Thoracic aorta (tissue), 2 donors: ENCODE measurements at places on chromosomes 4 and X.
A peak's percentile ranks its signal among the peaks of the same experiment; 100 is the strongest.

GRCh38 chr4:95728145-95728544, 111.7 kb upstream of the PDHA2 start:
- no peak for DNase-seq
- H3K27me3 ChIP-seq, result no peaks in the 10 kb centered on the region
- H3K4me3 ChIP-seq, result no peak overlapping the region
- H3K4me1 ChIP-seq, result no peaks in the 10 kb centered on the region

DNA sequence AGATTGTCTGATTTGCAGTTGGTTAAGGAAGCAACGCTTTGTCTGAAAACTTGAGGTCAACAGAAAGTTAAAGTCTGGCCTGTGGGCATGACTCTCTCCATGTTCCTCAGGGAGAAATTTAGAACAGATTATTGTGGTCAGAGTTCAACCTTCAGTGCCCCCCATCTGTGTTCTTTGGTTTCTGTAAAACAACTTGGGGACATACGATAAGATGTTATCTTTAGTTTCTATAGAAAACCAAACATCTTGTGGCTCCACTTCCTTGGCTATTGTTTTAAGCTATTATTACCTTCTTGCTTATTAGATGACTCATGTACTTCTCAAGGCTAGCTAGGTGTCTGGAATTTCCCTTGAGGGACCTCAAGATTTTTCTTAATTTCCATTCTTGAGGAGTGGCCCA, 507.7 kb downstream of the PDHA2 start:
- no peaks in the 10 kb centered on the region for H3K4me1 ChIP-seq
- H3K27me3 ChIP-seq, result no peaks in the 10 kb centered on the region
- H3K4me3 ChIP-seq, result no peak overlapping the region
- no peaks in the 10 kb centered on the region for H3K36me3 ChIP-seq

DNA sequence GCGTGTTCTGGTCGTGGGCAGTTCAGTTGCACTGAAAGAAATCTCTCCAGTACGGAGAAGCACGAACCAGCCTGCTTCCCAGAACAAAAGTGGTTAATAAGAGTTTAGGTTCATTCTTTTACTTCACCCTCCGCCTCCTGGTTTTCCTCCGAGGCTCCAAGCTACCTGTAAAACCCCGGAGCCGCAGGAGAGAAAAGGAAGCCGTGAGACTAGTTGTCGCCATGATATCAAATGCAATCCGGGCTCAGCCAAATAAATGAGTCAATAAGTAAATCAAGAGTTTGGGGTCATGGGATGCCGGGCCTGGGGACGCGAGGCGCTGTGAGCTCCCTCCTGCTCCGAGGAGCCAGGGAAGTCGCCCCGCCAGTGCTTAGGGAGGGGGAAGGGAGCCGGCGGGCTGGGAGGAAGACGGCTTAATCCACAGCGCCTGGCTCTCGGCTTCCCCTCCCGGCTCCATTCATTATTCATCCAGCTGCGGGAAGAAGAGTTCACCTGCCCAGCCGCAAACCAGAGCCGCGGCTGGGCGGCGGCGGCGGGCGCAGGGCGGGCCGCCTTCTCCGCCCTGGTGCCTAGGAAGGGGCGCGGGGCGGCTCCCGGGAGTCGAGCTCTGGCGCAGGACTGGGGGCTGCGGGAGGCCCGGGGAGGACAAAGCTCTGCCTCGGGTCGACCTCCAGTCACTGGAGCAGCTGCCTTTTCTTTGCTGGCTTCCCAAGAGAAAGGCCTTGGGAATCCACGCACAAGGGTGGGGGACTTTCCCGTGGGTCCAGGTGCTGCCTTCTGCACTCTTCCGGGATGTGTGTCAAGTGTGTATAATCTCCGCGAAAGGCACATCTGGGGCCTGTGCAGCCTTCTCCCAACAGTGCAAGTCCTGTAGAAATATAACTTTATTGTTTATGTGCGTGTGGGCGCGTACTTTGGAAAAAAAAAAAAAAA, 1.7 kb downstream of the FRAS1 start:
- peak overlapping the region; percentile 78 for H3K4me3 ChIP-seq
- no peaks in the 10 kb centered on the region for H3K36me3 ChIP-seq
- peak overlapping the region; percentile 25 for H3K27ac ChIP-seq
- peaks cover 12% of the 10 kb centered on the region for H3K4me1 ChIP-seq
- no peaks in the 10 kb centered on the region for H3K27me3 ChIP-seq

DNA sequence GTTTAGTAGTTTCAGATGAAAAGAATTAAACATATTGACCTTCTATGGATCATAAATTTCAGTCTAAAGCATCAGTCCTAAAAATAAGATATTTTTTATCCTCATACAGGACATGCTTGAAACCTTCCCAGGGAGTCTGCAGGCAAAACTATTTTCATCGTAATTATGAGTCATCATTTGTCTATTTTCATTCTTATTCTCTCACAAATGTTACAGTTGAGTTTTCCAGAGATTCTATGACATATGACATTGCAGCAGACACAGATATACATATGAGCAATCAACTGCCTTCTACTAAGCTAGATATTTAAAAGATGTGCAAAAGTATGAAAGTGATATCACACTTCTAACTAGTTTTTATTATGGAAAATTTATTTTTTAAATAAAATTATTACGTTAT, 398.0 kb downstream of the MAGEB5 start:
- no peaks in the 10 kb centered on the region for H3K4me1 ChIP-seq
- no peak for DNase-seq

DNA sequence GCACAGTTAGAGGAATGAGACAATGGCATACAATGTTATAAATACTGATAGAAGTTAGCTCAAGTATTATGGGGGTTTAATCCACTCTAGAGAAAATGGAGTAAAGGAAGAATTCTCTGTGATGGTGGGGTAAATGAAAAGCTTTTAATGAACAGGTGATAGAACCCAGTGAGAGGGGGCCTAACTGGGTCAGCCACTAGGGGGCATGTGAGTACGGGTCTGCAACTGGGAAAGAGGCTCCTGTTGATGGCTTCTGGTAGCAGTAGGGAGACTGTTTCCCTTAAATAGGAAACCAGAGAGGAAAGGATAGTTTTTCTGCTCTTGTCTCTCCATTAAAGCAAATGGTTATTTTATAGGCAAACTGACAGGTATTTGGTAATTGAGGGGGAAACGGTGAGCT, 132.8 kb upstream of the GPR101 start:
- H3K27ac ChIP-seq, result no peak overlapping the region
- H3K36me3 ChIP-seq, result no peaks in the 10 kb centered on the region
- no peak overlapping the region for H3K4me3 ChIP-seq
- no peak for DNase-seq
- no peaks in the 10 kb centered on the region for H3K27me3 ChIP-seq
- H3K4me1 ChIP-seq, result no peaks in the 10 kb centered on the region
